Right forelimb (tissue), 1 donor: ENCODE measurements at places on chromosomes 12 and 14.

DNA sequence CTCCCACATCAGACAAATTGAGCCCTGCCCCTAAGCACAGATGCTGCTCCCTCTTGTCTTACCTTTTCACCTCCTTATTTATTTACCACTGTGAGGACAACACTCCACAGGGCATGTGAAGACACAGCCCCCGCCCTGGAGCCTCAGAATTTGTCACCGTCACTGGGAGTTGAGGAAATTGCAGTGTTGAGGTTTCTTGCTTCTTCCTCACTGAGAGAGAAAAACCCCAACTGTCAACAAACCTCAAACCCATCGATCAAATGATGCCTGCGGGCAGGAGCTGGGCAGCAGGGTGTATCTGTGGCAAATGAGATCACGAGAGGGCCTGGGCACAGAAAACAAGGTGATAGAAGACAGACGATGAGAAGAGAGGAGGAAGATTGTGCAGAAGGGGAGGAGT lies 30.5 kb upstream of the PLEKHG3 start:
- DNase-seq: no peak

- DNase-seq: no peak
Measured at GRCh38 chr12:25241167-25242020, 9.3 kb downstream of the KRAS start.

DNA sequence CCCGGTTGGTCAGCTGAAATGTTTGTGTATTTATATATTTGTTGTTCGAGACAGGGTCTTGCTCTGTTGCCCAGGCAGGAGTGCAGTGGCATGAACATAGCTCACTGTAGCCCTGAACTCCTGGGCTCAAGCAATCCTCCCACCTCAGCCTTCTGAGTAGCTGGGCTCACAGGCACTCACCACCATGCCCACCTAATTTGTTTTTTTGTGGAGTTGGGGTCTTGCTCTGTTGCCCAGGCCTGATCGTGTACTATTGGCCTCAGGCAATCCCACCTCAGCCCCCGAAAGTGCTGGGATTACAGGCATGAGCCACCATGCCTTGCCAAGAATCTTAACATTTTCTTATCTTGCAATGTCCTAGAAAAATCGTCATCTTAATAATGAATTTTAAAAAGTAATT lies 3.3 kb downstream of the RAN start:
- no peak for DNase-seq

GRCh38 chr12:76678992-76679391 lies 84.9 kb upstream of the ZDHHC17 start:
- no peak for DNase-seq

- no peak for DNase-seq
Measured at GRCh38 chr12:111428728-111429175, 23.0 kb downstream of the SH2B3 start.

DNA sequence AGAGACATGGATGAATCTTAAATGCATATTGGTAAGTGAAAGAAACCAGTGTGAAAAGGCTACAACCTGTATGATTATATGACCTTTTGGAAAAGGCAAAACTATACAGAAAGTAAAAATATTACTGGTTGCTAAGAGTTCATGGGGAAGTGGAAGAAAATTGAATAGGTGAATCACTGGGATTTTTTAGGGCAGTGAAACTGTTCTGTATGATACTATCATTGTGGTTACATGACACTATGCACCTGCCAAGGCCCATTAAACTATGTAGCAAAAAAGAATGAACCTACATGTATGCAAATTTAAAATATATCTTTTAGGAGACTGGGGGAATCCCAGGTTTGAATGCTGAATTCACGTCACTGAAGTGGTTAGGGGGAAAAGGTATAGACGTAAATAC lies 12.6 kb upstream of the OR8S1 start:
- DNase-seq: no peak

- no peak for DNase-seq
Measured at GRCh38 chr12:124422142-124422569, 127.3 kb downstream of the RFLNA start.

GRCh38 chr12:123306200-123306599 lies 34.5 kb upstream of the CDK2AP1 start:
- no peak for DNase-seq

GRCh38 chr12:54719691-54720090 lies 71.5 kb upstream of the DCD start:
- DNase-seq: no peak

DNA sequence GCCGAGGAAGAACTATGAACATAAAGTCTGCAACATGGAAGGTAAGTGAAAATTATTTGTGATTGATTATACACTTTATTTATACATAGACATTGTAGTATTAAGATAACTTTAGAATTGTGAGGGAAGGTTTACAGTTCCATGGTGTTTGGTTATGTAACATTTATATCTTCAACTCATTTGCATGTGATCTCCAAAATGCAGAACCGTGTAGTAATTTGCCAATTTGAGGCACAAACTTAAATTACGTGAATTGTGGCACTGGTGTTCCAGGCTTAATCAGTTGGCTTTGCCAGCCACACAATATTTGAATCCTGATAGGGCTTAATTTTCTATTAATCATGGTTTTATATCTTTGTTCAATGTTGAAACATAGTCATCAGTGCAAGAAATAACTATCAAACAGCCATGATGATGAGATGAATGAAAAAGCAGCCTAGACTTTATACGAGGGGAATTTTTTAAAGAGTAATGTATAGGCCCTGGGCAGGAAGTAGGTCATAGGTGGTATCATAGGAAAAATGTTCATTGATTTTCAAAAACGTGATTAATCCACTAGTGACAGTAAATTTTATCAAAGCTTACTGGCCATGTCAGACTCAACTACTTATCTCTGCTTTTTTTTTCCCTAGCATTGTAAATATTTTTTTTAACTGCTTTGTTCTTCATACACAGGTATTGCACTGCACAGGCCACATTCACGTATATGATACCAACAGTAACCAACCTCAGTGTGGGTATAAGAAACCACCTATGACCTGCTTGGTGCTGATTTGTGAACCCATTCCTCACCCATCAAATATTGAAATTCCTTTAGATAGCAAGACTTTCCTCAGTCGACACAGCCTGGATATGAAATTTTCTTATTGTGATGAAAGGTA lies 31.7 kb downstream of the HIF1A start:
- DNase-seq: no peak
